ENCODE measurements at places on chromosomes 3 and 15.

GRCh38 chr15:36039996-36040572, 494.1 kb upstream of the DPH6 start:
- no peak for DNase-seq

DNA sequence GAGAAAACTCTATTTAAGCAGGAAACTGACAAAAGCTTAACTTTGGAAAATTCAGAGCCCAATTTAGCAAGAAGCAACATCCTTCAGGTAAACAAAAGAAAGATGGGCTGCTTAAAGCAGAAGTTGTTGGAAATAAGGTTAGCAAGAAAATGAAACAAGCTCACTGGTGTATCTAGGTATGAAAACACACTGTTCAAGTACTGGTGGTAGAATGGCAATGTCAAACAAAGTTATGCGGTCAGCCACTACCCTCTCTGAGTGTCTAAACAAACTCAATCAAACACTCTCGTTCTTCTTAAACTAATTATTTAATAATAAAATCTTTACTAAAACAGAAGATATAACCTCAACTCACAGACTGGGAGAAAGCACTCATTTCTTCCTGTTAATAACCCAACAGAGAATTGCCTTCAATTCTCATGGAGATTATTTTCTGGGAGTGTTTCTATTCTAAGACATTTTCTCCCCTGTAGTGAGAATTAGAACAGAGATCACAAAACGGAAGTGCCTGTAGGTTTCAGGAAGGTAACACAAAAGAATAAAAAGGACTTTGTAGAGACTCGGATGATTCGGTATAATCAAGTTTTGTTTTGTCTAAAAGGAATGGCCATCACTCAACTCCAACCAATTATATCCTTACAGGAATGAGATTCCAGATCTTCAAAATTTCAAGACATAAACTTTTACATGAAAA, 28.9 kb downstream of the PRICKLE2 start:
- DNase-seq = no peak

DNA sequence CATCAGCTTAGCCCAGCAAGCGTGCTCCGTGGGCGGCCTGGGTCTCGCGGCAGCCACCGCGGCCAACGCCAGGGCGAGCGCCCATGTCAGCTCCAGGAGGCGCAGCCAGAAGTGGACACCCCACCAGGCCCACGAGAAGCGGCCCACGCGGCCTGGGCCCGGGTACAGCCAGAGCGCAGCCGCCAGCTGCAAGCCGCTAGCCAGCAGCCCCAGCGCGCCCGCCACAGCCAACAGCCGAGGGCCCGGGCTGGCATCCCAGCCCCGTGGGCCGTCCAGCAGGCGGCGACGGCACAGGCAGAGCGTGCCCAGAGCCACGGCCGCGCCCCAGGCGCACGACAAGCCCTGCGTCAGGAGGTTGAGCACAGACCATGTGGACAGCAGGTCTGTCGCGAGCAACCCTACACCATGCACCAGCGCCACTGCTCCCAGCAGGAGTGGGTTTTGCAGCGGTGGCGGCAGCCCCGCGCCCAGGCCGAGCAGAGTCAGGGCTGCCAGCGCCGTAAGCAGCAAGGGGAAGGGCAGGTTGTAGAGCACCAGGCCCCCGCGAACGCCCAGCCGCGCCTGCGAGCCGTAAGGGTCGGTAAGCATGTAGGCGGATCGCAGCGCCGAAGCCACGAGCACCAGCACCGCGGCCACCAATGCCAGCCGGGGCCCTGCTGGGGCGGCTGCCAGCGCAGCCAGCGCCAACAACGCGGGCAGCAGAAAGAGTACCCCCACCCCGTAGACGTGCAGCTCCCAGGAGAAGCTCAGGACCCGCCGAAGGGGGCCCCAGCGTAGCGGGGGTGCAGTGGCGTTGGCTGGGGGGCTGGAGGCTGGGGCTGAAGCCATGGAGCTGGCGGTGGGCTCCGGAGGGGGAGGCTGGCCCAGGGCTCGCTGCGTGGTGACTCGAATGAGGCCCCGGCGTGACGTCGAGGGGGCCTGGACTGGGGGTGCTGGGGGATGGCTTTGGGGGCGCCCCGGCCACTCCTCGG, 4.9 kb downstream of the PRRT3 start:
- DNase-seq = peak; percentile 79

DNA sequence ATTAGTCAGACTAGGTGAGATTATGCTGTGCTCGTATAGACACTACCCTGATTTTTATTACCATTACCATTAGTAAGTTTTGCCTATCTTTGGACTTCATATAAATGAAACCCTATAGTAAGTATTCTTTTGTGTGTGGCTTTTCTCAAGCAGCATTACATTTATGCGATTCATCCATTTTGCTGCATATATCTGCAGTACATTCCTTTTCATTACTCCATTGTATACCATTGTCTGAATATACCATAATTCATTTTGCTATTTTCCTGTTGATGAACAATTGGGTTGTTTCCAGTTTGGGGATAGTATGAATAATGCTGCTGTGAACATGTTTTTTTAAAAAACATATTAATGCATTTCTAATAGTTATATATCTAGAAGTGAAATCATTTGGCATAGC, 45.3 kb downstream of the TMEM212 start:
- DNase-seq = no peak

DNA sequence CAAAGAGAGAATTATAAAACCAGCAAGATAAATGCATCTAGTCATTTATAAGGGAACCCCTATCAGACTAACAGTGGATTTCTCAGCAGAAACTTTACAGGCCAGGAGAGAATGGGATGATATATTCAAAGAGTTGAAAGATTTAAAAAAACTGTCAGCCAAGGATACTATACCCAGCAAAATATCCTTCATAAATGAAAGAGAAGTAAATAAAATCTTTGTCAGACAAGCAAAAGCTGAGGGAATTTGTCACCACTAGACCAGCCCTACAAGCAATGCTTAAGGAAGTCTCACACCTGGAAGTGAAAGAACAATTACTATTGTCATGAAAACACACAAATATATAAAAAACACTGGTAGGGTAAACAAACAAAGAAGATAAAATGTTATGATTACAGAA, 113.4 kb upstream of the FAM3D start:
- DNase-seq = no peak

- peak; percentile 41 for DNase-seq
Measured at GRCh38 chr3:43620831-43621655, 768 bp downstream of the ANO10 start.

DNA sequence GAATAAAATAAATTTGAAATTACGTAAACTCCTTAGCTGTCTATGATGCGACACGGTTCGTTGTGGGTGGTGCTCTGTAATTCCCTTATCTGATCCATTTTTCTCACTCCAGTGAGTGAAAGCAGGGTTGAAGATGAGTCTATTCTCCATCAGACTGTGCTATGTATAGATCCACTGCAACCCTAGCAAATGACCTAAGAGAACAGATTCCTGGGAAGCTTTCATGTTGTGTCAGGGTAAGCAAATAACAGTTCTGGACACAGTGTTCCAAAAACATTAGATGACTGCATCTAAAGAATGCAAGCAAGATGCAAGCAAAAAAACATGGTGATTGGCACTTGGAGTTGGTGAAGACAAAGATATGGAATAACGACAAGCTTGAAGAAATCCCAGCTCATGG, 239.3 kb downstream of the SLC9A9 start:
- DNase-seq = peak; percentile 88
